Thymus (tissue), 14 donors: ENCODE measurements at places on chromosomes 7 and 10. TPM values are rescaled to one million over a fixed set of nuclear protein-coding genes. Genes with fewer than 3 reads are reported as not detected.

- no peak for DNase-seq
- no peaks in the 10 kb centered on the region for H3K4me1 ChIP-seq
- no peaks in the 10 kb centered on the region for H3K27me3 ChIP-seq
- H3K4me3 ChIP-seq = no peak overlapping the region
Measured at GRCh38 chr7:41375582-41375981, 327.3 kb downstream of the INHBA start.

LLCFC1 gene
- polyA plus RNA-seq = not detected

SPDYE2 gene
- polyA plus RNA-seq = 0.05 TPM

DNA sequence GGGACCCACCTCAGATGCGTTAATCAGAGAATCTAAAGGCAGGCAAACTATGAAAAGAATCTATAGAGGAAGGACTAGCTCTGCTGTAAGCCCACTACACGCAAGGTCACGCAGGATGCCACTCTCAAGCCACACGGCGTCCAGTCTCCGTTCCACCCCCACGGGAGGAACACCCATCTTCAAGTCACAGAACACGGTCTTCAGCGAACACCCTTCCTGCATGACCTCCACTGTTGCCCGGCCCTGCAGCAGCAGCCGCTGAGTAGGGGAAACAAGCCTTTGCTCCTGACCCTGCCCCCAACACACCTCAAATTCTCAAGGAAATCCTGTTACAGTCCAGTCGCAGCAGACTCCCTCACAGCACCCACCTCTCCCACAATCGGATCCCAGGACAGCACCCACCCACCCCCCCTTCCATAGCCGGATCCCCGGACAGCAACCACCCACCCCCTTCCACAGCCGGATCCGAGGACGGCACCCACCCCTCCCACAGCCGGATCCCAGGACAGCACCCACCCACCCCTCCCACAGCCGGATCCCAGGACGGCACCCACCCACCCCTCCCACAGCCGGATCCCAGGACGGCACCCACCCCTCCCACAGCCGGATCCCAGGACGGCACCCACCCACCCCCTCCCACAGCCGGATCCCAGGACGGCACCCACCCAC lies 133.7 kb downstream of the DIP2C start:
- peaks cover 4% of the 10 kb centered on the region for H3K4me1 ChIP-seq
- H3K36me3 ChIP-seq = no peaks in the 10 kb centered on the region
- no peak for DNase-seq
- H3K4me3 ChIP-seq = no peak overlapping the region
- H3K27me3 ChIP-seq = no peaks in the 10 kb centered on the region

NPFFR1 gene
- 0.21 TPM for polyA plus RNA-seq

DNA sequence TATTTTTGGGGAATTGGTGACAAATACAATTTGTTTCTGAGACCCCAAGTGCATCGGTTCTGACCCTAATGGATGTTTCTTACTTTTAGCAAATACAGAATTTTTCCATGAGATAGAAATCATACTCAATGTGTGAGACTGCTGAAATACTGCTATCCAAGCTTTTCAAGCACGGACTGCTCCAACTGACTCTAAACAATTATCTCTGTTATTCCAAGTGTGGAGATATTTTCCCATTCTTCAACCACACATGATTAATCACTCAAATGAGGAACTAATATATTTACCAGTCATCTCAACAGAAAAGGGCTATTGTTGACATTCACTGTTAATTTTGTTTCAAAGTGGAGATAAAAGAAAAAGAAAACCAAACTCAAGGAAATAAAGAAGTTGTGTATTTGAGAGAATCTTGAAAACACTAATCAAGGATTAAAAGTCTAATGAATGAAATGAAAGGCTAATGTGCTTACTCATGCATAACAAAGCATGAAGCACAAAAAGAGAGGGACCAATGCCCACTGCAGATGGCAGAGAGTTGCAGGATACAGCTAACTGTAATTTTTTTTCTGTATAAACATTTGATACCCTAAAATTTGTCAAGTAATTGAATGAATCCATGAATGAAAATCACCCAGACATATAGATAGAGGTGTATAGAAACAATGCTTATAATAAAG lies 423.6 kb downstream of the DGKB start:
- no peaks in the 10 kb centered on the region for H3K27me3 ChIP-seq
- H3K27ac ChIP-seq = no peak overlapping the region

DNA sequence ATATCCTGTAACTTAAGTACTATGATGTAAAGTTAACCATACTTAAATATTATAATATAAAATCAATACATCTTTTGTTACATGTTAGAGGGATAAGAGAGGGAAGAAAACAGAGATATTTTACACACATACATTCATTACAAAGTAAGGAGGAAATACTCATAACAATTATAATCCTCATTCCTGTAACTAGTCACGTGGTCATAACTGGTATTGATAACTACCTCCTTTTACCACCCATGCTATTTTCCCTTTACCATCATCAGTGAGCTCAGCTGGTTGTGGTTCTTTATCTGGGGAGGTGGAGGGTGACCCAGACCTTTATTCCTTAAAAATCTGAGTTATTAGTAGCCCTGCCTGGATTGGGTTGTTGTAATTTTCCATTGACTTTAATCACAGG lies 8.3 kb downstream of the GIMAP8 start:
- no peak for DNase-seq
- no peaks in the 10 kb centered on the region for H3K4me1 ChIP-seq
- no peaks in the 10 kb centered on the region for H3K27me3 ChIP-seq
- H3K4me3 ChIP-seq = no peak overlapping the region
- no peaks in the 10 kb centered on the region for H3K36me3 ChIP-seq

CAPZA2 gene
- polyA plus RNA-seq = 55.9 TPM

- H3K36me3 ChIP-seq = no peaks in the 10 kb centered on the region
- H3K4me1 ChIP-seq = no peaks in the 10 kb centered on the region
- H3K4me3 ChIP-seq = no peak overlapping the region
- H3K27ac ChIP-seq = no peak overlapping the region
- no peak for DNase-seq
Measured at GRCh38 chr10:36109399-36110023, 467.4 kb upstream of the FZD8 start.

DNA sequence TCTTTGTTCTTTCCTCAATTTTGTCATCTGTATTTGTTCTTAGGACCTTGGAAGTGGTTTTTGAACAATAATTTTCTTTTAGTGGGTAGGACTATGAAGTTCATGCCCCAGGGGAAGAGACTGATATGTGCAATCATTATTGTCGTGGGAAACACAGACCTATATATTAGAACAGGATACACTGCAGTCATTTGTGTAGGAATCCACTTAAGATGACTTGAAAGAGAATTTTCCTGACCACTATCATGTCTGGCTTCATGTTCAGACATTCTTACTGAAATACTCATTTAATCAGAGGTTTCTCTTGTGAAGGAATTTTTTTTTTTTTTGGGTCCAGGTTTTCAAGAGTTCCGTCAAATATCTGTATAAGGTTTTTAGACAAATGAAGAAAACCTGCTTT lies 163.6 kb downstream of the SUGCT start:
- no peak overlapping the region for H3K4me3 ChIP-seq
- H3K27ac ChIP-seq = no peak overlapping the region
- no peaks in the 10 kb centered on the region for H3K36me3 ChIP-seq
- H3K27me3 ChIP-seq = no peaks in the 10 kb centered on the region
- H3K4me1 ChIP-seq = peaks cover 3% of the 10 kb centered on the region

MKX gene
- 0.34 TPM for polyA plus RNA-seq

ADIRF gene
- 196 TPM for polyA plus RNA-seq

- H3K27ac ChIP-seq = no peak overlapping the region
- no peaks in the 10 kb centered on the region for H3K27me3 ChIP-seq
- H3K4me3 ChIP-seq = no peak overlapping the region
- H3K4me1 ChIP-seq = no peaks in the 10 kb centered on the region
- DNase-seq = no peak
- peaks cover 16% of the 10 kb centered on the region for H3K36me3 ChIP-seq
Measured at GRCh38 chr7:64541438-64542359, 21.2 kb downstream of the ZNF680 start.

DNA sequence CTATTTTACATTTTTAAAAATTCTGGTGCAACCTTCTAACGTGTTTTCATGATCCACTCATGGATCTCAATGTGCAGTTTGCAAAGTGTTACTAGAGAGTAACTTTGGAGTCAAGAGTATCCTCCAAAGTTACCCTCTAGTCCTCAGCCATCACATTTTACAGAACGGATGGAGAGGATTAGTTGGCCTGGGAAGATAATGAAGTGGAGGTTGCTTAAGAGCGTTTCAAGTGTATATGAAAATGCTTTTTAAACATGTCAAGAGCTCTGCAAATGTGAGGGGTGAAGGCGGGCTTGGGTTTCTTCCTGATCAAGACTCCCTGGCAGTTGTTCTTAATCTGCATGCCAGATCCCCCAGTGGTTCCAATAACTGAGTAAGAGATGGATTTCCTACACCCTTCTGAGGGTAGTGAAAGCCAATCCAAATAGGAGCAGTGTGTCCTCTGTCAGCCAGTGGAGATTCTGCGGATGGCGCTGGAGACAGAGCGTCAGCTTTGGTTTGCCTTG lies 299.4 kb upstream of the NPVF start:
- no peaks in the 10 kb centered on the region for H3K4me1 ChIP-seq
- DNase-seq = no peak
- no peaks in the 10 kb centered on the region for H3K27me3 ChIP-seq
- no peak overlapping the region for H3K4me3 ChIP-seq
- H3K27ac ChIP-seq = no peak overlapping the region

DNA sequence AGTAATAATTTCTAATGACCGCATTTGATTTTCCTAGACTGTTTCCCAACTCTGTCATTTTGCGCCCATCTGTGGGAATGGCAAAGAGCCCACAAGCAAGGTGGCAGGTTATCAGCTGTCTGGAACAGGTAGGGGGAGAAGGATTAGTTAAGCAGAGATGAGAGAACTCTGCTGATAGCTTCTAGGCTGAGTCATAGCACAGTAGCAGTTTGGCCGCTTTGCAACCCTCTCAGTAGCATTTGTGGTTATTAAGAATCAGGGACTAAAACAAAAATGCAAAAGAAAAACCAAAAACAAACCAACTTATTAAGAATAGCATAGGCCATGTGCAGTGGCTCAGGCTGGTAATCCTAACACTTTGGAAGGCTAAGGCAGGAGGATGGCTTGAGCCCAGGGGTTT lies 602.7 kb upstream of the SORCS1 start:
- H3K27ac ChIP-seq = no peak overlapping the region
- no peak for DNase-seq
- H3K27me3 ChIP-seq = no peaks in the 10 kb centered on the region
- H3K4me3 ChIP-seq = no peak overlapping the region
- no peaks in the 10 kb centered on the region for H3K36me3 ChIP-seq

UNC5B gene
- 2.2 TPM for polyA plus RNA-seq

DNA sequence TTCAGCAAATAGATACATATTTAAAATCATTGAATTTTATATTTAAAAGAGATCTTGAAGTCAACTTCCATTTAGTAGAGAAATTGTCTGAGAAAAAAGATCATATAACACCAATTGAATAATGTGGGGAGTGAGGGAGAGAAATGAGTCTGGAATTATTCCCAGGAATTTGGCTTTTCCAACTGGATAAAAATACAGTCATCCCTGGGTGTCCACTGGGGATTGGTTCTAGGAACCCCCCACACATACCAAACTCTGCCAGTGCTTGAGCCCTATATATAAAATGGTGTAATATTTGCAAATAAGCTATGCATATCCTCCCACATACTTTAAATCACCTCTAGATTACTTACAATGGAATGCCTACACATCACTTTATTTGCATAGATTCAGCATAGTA lies 162.8 kb upstream of the SEMA3C start:
- H3K27me3 ChIP-seq = no peaks in the 10 kb centered on the region
- no peaks in the 10 kb centered on the region for H3K36me3 ChIP-seq
- no peak overlapping the region for H3K4me3 ChIP-seq
- no peak overlapping the region for H3K27ac ChIP-seq

DNA sequence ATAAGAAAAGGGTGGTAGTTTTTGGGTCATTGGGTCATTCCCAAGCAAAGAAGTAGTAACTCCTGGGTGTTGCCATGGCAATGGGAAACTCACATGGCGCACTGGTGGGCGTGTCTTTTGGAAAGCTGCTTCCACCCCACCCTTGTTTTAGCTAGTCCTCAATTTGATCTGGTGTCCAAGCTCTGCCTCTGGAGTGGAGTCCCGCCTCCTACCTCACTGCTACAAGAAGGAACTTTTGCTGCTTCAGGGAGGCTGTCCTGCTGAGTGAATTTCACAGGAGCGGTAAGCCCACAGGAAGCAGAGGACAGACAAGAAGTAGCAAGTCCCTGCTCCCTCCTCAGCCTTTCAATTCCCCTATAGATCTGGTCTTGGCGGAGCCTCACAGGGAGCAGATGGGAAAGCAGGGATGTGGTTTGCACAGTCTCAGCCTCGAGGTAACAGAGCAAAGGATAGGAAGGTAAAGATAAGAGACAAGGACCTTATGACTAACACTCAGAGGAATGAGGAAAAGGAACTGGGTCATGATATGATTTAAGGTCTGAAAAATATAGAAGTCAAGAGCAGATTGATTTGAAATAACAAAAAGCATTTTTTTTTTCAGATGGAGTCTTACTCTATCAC lies 700.3 kb downstream of the TNS3 start:
- no peak overlapping the region for H3K27ac ChIP-seq
- no peaks in the 10 kb centered on the region for H3K36me3 ChIP-seq
- H3K4me3 ChIP-seq = no peak overlapping the region
- no peaks in the 10 kb centered on the region for H3K27me3 ChIP-seq
- H3K4me1 ChIP-seq = no peaks in the 10 kb centered on the region

DNA sequence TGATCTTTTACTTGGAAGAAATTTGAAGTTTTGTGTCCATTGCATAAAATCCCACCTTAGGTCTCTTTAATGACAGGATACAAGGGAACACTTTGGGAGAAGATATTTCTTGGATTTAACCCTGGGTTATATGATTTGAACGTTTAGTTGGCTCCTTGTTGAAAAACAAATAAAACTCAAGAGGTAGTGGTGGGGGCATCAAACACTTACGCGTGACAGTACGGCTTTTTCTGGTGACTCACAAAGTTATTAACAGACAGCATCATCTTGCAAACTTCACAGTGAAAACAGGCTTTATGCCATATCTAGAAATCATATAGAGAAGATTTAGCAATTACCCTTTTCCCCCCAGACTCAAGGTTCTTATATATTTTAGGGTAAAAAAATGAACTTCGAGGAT lies 699 bp downstream of the NRAP start:
- H3K4me3 ChIP-seq = no peak overlapping the region
- H3K27me3 ChIP-seq = no peaks in the 10 kb centered on the region
- H3K4me1 ChIP-seq = no peaks in the 10 kb centered on the region

ASIC3 gene
- 10.6 TPM for polyA plus RNA-seq

PDAP1 gene
- 120 TPM for polyA plus RNA-seq

ZPBP gene
- polyA plus RNA-seq = 0.05 TPM

GRCh38 chr10:3779158-3779741 lies 5.8 kb downstream of the KLF6 start:
- peaks cover 77% of the 10 kb centered on the region for H3K36me3 ChIP-seq
- DNase-seq = no peak
- H3K27ac ChIP-seq = no peak overlapping the region
- H3K4me3 ChIP-seq = no peak overlapping the region
- peaks cover 24% of the 10 kb centered on the region for H3K4me1 ChIP-seq

DNA sequence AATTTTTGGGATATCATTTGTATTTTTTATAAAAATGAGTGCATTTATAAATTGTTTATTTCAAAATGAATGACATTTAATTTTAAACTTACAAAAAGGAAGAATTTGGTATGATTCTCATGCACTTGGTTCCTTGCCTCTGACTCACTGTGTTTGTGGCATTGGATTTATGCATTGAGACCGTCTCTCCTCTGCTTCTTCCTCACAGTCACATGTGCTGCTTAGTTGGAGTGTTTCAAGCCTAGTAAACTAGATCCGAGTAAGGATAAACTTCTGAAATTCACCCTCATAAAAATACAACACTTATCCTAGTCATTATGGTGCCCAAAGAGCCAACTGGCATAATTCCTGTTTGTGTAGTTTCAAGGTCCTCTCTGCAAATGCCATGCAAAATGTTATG lies 19.1 kb upstream of the FZD8 start:
- H3K27ac ChIP-seq = no peak overlapping the region
- H3K36me3 ChIP-seq = no peaks in the 10 kb centered on the region
- no peaks in the 10 kb centered on the region for H3K27me3 ChIP-seq
- H3K4me3 ChIP-seq = no peak overlapping the region
